ENCODE measurements at places on chromosomes 2 and 18. TPM values are rescaled to one million over a fixed set of nuclear protein-coding genes. Genes with fewer than 3 reads are reported as not detected.

Gene VWC2L
- not detected for total RNA-seq

Gene HOXD12
- total RNA-seq = not detected

Gene PSMA8
- not detected for total RNA-seq

Gene SPHKAP
- total RNA-seq = not detected

Gene GPBAR1
- 0.07 TPM for total RNA-seq

Gene DCDC2C
- not detected for total RNA-seq

Gene TTR
- total RNA-seq = not detected

Gene IL1RN
- total RNA-seq = not detected

Gene LRRC30
- total RNA-seq = not detected

Gene CRACDL
- total RNA-seq = 9.7 TPM

Gene TMEM182
- 0.95 TPM for total RNA-seq

Gene NT5C1B
- not detected for total RNA-seq

Gene CEP192
- total RNA-seq = 29.6 TPM

Gene SMYD1
- not detected for total RNA-seq

Gene RFTN2
- total RNA-seq = 6.5 TPM

Gene CD226
- total RNA-seq = 0.04 TPM

Gene FOXI3
- total RNA-seq = not detected

Gene MTLN
- total RNA-seq = 55.0 TPM

Gene C2orf80
- total RNA-seq = not detected

Gene CFAP221
- 1.1 TPM for total RNA-seq

Gene WNT10A
- not detected for total RNA-seq

Gene CYBRD1
- total RNA-seq = 61.7 TPM

Gene MYL1
- not detected for total RNA-seq

Gene LOXHD1
- not detected for total RNA-seq

Gene NPPC
- total RNA-seq = not detected

Gene SCN2A
- not detected for total RNA-seq

Gene CPO
- not detected for total RNA-seq

Gene SCTR
- not detected for total RNA-seq

Gene STK17B
- total RNA-seq = 10.6 TPM

Gene STARD7
- 159 TPM for total RNA-seq

Gene CCDC178
- total RNA-seq = not detected

Gene SCN3A
- total RNA-seq = under 0.01 TPM

Gene ERCC3
- total RNA-seq = 52.4 TPM

Gene NEURL3
- total RNA-seq = not detected

Gene NT5DC4
- not detected for total RNA-seq

Gene TMEM37
- 2.3 TPM for total RNA-seq

Measured in pulmonary artery endothelial cell (primary cell).